ENCODE measurements at places on chromosomes 6 and 20. TPM values are rescaled to one million over a fixed set of nuclear protein-coding genes. Genes with fewer than 3 reads are reported as not detected.

Gene DEFB132
- not detected for total RNA-seq

Gene SNAP25
- 4.3 TPM for total RNA-seq

Gene ZSWIM3
- 4.7 TPM for total RNA-seq

Gene IBTK
- total RNA-seq, result 24.6 TPM

Gene STX7
- total RNA-seq, result 94.5 TPM

Gene FOXC1
- total RNA-seq, result 9.5 TPM

Gene FBXL4
- 25.2 TPM for total RNA-seq

Gene ABHD16B
- total RNA-seq, result not detected

Gene MYB
- 2.0 TPM for total RNA-seq
